Effector CD8-positive, alpha-beta T cell (primary cell): ENCODE measurements at places on chromosomes 16 and 17.

- no peak for DNase-seq
These were observed 45.3 kb downstream of the CCDC182 start for GRCh38 chr17:57699751-57700219.

DNA sequence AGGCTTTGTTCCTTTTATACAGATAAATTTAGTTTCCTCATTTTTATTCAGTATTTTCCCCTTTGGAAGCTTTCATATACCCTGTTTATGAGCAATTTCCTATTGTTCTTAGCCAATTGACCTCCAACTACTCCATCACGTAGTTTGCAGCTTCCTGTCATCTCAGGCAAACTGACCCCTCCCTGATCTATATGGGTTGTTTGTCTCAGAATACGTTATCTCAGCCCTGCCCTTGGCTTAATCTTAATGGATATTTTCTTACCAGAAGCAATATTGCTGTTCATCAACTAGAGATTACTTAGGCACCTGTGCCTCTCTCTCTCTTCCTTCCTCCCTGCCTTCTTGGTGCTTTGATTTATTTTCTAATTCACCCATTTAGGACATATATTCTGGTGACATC is 81.2 kb downstream of the ZNF18 start:
- DNase-seq: no peak

DNA sequence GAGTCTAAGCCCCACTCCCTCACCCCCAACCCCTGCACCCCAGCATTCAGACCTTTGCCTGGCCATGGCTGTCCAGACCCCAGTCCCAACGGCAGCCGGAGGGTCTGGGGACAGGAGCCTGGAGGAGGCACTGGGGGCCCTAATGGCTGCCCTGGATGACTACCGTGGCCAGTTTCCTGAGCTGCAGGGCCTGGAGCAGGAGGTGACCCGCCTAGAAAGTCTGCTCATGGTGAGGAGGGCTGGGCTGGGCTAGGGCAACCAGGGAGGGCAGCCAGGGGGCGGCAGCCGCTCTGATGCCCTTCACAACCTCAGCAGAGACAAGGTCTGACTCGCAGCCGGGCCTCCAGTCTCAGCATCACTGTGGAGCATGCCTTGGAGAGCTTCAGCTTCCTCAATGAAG is 14.4 kb downstream of the RIPOR1 start:
- no peak for DNase-seq

DNA sequence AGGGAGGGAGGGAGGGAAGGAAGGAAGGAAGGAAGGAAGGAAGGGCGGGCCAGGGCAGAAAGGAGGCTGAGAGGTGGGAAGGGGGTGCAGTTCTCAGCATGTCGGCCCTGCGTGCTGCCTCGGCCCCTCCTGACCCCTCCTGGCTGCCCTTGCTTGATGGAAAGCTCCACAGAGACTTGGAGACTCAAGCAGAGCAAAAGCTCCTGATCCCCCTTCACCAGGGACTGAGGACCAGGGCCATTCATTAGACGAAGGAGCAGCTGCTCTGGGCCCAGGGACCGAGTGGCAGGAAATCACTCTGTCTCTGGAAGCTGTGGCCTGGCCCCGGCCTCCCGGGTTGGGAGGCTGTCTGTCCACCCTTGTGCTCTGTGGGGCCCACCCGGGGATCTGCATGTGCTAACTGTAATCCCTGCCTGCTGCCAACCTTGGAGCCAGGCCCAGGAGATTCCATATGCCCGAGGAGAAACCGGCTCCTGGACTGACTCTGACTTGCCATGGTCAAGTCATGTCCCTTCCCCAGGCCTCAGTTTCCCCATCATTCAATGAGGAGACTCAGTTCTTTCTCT is 27.4 kb upstream of the C1QL1 start:
- no peak for DNase-seq

DNA sequence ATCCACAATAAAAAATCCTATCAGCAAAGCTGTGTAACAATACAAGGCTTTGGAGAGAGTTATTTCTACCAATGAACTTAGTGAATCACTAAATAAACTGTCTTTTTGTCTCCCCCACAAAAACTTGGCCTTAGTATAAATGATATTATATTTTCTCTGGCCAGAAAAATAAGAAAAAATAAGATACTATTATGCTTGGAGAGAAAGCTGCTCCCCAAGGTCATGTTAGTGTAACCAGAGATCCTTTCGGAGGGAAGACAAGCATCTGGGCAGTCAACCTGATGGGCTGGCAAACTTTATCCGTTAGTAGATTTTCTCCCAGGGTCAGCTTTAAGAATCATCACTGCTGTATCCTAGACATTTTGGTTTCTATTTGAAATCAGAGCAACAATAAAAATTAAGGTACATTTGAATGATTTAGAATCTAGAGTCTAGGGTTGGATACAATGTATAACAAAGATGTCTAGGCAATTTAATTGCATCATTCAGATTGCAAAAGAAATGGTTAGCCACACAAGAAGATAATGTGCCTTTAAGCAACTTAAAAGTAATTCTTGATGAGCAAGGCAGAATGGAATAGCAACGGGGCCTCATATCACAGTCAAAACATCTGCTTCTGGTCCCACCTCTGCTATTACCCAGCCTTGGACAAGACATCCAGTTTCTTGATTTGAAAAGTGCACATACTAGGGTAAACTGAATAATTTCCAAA is 280.4 kb downstream of the SLC39A11 start:
- DNase-seq: no peak

DNA sequence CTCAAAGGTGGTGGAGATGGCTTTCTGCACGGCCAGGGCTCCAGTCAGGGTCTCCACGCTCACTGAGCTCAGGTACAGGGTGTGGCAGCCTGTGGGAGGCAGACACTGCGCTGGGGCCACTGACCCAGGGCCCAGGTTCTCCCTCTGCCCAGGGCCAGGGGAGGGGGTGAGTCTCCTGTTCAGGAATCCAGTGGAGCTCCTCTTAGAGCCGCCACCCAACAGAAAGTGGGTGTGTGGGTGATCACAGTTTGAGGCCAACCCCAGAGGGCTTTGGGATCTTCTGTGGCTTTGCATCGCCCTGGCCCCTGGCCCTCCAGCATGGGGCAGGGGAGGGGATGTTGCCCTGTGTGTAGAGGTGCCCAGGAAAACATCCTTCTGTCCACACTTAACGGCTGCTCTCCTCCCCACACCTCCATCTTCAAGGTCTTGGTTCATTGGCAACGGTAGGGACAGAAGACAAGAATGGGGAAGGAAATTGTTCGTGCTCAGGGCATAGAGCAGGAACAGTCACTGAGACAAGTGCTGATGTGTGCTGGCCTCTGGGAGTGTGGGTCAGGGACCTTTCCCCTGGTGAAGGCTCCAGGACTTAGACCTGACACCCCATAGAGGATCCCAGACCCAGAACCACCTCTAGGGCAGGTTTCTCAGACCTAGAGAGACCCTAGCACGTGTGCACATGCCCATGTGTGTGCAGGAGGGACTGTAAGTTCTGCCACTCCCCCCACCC is 21.5 kb downstream of the TNS4 start:
- DNase-seq: no peak

GRCh38 chr17:50266384-50267073 is 7.7 kb upstream of the TMEM92 start:
- no peak for DNase-seq

GRCh38 chr17:73432624-73433190 is 120.9 kb upstream of the CDC42EP4 start:
- no peak for DNase-seq

- DNase-seq: no peak
These were observed 13.6 kb downstream of the SMCR8 start for GRCh38 chr17:18328643-18329204.

DNA sequence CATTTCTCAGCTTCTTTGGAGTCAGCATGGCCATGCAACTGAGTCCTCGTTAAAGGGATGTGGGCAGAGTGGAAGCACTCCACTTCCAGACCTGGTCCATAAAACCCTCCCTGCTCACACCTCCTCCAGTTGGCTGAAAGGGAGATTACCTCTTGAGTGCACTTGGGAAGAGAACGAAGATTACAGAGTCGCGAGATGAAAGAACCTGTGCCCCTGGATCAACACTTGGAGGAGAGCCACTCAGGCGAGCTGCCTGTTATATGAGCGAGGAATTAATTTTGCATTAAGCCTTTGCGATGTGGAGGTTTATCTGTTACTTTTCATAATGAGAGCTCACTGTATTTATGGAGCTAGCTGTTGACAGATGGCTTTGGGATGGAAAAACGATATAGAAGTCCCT is 147.9 kb downstream of the MAF start:
- no peak for DNase-seq

GRCh38 chr16:5206331-5206990 is 108.9 kb upstream of the EEF2KMT start:
- no peak for DNase-seq

DNA sequence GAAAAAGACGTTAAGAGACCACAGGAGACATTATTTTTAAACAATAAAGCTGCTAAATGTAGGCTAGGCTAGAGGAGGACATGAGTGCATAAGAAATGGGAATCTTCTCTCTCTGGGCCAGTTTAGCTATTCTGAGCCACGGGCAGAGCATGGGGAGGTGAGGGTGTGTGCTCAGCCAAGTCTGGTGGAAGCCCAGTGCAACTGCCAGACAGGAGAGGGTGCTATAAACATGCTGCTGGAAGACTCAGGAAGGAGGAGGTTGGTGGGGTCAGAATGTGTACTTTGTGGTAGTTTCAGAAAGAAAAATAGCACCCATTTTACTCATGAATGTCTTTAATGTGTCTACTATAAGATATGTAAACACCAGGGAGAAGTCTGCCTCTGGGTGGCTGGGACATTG is 5.9 kb upstream of the SDK2 start:
- DNase-seq: no peak

- DNase-seq: no peak
These were observed 74.2 kb upstream of the MARCHF10 start for GRCh38 chr17:62882284-62882683.

DNA sequence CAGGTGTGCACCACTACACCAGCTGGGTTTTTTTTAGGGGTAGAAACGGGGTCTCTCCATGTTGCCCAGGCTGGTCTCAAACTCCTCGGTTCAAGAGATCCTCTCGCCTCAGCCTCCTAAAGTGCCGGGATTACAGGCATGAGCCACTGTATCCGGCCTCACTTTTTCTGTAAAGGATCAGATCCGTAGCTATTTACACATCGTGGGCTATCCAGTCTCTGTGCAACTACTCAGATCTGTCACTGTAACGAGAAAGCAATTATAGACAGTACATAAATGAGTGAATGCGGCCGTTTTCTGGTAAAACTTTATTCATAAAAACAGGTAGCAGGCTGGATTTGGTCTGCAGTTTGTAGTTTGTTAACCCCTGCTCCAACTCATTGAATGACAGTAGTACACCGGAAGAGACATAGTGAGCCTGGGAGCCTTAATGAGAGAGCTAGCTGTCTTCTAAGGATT is 44.5 kb downstream of the VMP1 start:
- DNase-seq: no peak

DNA sequence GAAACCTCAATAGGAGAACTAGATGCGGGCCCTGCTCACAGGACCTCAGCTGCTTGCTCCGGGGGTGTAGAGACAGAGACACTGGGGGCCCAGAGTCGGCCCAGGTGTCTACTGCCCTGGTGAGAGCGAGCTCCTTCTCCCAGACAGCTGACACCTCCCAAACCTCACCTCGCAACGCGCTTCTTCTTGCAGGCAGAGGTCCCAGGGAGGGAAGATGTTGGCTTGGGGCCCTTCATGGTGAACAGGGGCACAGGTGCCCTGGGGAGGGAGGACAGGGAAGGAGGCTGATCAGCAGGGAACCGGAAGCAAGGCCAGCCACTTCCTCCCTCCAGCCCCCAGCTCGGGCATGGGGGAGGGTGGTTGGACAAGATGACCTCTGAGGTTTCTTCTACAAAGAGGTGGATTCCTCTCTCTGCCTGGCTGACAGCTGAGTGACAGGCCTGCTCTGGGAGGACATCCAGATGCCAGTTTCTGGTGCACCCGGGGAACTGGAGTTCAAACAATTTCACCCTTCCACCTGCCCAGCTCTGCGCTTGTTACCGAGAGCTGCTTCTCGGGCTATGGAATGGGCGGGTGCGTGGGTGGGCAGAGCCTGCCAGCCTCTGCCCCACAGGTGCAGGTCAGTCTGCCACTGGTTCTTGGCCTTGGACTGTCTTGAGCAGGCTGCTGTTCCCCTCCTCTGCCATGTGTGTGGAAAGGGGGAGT is 11.7 kb upstream of the GFAP start:
- no peak for DNase-seq

GRCh38 chr16:54817940-54818574 is 112.6 kb upstream of the IRX5 start:
- DNase-seq: no peak

DNA sequence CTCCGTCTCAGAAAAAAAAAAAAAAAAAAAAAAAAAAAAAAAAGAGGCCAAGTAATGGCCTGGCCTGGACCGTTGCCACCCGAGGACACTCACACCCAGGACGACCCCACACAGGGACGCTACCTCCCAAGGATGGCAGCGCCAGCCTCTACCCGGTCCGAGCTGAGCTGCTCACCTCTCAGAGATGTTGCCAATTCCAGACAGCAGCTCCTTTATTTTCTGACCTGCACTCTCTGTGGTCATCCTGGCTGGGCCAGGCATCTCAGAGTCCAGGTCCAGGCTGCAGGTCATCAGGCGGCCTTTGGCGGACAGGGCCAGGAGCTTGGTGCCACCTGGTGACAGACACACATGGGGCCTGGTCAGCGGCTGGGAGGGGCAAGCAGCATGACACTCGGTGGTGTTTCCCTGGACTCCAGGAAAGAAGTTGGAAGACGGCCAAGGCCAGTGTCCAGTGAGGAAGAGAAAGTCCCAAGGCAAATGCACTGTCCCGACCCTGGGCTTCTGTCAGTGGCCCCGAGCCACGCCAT is 3.1 kb downstream of the FAAP100 start:
- DNase-seq: no peak

DNA sequence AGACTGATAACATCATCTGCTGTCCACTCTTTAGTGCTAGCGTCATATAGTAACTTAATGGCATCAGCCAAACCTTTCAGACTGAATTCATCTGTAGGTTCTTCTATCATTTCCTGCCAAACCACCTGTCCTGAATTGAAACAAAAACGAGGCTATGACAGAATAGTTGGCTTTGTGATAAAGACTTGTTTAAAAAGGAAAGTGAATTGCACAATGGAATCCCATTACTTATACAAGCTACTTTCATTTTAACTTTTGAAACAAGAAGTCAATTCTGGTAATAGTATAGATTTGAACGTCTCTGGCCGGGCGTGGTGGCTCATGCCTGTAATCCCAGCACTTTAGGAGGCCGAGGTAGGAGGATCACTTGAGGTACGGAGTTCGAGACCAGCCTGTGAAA is 18.2 kb downstream of the LASP1NB start:
- no peak for DNase-seq

GRCh38 chr16:85948138-85948509 is 49.2 kb downstream of the IRF8 start:
- DNase-seq: no peak

GRCh38 chr17:63838631-63839171 is 3.8 kb downstream of the SMARCD2 start:
- no peak for DNase-seq

GRCh38 chr17:50425682-50426471 is at the start of gene ACSF2:
Gene ACSF2, plus strand, starts transcription at chr17:50426218. Its CDS starts 44 bp downstream, at chr17:50426262.
- peak; percentile 54 for DNase-seq
